Esophagus mucosa (tissue), 1 donor: ENCODE measurements at places on chromosomes 13 and 19.

DNA sequence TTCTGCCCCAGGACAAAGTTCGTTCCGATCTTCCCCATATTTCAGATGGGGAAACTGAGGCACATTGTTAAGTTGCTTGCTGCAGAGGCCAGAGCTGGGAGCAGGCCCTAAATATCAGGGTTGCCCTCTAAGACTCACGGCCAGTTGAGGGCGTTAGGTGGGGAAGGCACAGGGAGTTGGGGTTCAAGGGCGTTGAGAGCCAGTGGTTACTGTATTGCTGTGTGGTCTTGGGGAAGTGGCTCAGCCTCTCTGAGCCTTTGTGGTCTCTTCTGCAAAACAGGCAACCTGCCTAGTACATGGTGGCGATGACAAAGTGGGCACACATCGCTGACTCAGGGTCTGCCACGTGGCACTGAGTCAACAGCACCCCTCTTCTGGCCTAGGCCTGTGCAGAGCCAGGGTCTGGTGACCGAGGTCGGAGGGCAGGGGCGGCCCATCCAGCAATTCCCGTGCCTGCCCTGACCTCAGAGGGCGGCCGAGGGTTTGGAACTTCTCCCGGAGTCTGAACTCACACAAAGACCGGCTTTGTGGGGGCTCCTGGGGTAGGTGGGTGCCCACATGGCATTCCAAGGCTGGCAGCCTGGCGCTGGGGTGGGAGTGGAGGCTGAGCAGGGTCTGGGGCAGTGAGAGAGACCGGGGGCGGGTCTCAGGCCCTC is 10.2 kb downstream of the TNFAIP8L1 start:
- ATAC-seq, result no peak

GRCh38 chr19:4267101-4267900 is 11.8 kb upstream of the SHD start:
- peak; percentile 65 for ATAC-seq

DNA sequence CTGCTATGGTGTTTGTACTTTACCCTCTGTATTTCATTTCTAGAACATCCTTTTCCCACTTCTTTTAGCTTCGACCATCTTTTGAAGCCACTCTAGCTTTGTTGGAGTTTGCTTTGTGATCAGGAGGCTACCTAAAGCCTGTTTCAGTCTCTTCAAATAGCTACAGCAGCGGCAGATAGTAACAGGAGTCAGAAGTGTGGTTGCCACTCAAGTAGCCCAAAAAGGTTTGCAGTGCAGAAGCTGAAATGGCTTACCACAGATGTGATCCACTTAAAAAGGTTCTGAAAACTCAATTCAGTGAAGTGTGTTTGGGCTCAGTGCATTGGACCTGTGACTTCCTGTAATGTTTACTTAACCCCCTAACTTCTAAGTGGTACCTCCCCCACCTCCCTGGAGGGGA is 26.2 kb downstream of the WASF3 start:
- ATAC-seq, result no peak

- ATAC-seq, result no peak
Measured at GRCh38 chr13:27854606-27855005, 62.3 kb downstream of the GSX1 start.

DNA sequence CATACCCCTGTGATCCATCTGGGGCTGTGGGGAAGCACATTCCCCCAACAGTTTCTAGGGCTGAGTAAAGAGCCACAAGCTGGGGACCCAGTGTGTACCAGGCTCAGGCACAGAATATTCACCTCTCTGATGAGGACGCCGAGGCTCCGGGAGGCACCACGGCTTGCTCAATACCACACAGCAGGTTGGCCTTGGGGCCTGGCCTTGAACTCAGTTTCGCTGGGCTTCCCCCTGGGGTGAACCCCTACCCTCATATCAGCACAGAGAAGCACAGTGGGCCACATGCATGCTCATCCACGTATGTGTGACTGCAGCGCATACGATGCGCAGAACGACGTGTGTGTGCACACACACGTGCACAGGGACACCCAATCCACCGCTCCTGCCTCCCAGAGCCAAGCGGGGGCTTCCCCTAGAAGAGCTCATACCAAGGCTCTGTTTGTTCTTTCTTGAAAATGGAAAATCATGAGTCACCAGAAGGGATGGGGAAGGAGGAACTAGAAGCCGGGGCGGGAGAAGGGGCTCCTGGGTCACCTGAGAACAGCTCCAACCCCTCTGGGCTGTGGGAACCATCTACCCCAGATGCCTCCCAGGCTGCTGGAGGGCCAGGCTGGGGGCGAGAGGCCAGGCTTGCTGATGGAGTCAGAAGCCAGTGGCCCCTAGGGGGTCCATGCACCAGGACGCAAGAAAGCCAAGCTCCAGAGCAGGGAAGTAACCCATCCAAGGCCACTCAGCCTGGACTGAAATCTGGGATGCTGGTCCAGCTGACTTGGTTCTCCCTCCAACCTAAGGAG is 4.9 kb upstream of the PDE4C start:
- peak; percentile 17 for ATAC-seq

- no peak for ATAC-seq
Measured at GRCh38 chr13:24905242-24905641, 141.3 kb downstream of the RNF17 start.

GRCh38 chr13:87999240-87999700 is 328.1 kb downstream of the SLITRK5 start:
- no peak for ATAC-seq

DNA sequence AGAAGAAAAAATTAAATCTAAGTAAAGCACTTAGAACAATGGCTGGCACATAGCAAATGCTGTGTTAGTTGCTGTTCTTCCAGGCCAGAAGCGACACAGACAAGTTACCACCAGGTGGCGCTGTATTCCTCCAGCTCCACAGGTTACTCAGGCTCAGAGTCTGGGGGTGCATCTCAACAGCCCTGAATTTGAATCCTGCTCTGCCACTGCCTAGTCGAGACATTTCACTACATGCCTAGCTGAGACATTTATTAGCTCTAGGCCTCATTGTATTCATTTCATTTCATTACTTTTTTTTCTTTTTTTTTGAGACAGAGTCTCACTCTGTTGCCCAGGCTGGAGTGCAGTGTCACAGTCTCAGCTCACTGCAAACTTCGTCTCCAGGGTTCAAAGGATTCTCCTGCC is 16.4 kb upstream of the CYP2B6 start:
- ATAC-seq, result peak; percentile 71

DNA sequence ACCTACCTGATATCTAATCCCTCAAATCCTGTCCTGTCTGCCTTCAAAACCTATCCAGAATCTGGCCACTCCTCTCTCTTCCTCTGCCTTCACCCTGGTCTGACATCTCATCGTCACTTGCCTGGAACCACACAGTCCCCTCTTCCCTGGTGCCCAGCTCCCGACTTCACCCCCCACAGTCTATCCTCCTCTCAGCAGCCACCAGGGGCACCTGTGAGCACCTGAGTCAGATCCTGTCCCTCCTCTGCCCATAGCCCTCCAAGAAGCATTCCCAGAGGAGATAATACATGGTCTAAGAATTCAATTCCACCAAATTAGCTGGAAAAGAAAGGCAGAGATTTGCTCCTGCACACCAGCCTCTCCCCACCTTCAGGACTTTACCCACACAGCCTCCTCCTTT is 48.9 kb downstream of the ZNRF4 start:
- ATAC-seq, result no peak

DNA sequence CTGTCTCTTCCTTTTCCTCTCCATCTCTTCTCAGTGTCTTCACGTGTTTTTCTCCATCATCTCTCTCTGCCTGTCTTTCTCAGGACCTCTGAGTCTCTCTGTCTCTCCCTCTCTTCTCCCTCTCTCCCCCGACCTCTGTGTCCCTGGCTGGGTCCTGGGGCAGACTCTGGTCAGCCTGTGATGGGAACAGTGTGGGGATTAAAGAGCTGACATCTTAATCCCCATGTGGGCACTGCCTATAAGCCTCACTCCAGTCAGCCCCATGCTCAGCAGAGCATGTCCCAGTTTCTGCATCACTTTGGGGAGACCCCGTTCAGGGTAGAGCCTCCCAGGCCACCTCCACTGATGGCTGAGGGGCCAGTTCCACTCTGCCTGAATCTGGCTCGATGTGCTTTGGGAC is 16.2 kb downstream of the EGLN2 start:
- no peak for ATAC-seq

- ATAC-seq, result peak; percentile 72
Measured at GRCh38 chr13:106105153-106105552, 430.3 kb downstream of the EFNB2 start.

GRCh38 chr13:85768946-85769345 is 30.3 kb downstream of the SLITRK6 start:
- no peak for ATAC-seq

- no peak for ATAC-seq
Measured at GRCh38 chr13:100589178-100589725, 663 bp upstream of the GGACT start.

- peak; percentile 66 for ATAC-seq
Measured at GRCh38 chr13:95463531-95463930, 89.0 kb upstream of the CLDN10 start.

- no peak for ATAC-seq
Measured at GRCh38 chr19:18009412-18010066, 1.6 kb downstream of the ARRDC2 start.

GRCh38 chr13:31476266-31476665 is 263.1 kb upstream of the RXFP2 start:
- ATAC-seq, result no peak

DNA sequence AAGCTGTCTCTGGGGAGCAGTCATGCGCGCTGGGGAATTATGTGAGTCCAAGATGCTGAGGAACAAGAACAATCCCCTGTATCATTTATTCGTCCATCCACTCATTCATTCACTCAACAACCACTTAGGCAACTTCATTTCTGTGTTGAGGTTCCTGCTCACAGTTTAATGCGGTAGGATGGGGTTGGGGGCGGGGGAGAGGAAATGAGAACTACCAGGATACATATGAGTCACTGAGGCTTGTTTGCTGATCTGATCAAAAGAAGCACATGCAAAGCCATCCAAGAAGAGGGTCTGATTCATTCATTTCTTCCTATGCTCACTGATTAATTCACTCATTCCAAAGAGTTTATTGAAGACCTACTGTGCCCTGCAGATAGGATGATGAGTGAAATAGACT is 20.9 kb downstream of the ZNF536 start:
- no peak for ATAC-seq

- no peak for ATAC-seq
Measured at GRCh38 chr13:70568571-70568970, 460.3 kb upstream of the KLHL1 start.

DNA sequence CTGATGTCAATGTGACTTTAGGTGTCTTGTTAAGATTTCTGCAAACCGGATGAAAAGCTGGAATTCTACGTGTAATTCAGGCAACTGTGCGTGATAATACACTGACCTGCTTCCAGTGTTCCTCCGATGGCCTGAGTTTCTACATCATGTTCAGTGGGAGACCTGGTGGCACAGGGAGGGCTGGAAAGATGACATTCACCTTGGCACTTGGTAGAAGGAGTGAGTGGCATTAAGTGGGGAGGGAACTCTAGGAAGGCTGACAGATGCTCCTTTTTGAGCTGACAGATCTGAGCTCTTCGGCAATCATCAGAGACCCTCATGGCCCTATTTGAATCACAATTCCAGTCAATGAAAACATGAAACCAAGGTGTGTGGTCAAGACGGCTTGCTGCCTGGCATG is 4.0 kb downstream of the CACNA1A start:
- no peak for ATAC-seq

GRCh38 chr19:46481223-46481848 is 10.0 kb upstream of the PNMA8A start:
- no peak for ATAC-seq

- ATAC-seq, result no peak
Measured at GRCh38 chr19:48844472-48844871, 8.2 kb upstream of the HSD17B14 start.

DNA sequence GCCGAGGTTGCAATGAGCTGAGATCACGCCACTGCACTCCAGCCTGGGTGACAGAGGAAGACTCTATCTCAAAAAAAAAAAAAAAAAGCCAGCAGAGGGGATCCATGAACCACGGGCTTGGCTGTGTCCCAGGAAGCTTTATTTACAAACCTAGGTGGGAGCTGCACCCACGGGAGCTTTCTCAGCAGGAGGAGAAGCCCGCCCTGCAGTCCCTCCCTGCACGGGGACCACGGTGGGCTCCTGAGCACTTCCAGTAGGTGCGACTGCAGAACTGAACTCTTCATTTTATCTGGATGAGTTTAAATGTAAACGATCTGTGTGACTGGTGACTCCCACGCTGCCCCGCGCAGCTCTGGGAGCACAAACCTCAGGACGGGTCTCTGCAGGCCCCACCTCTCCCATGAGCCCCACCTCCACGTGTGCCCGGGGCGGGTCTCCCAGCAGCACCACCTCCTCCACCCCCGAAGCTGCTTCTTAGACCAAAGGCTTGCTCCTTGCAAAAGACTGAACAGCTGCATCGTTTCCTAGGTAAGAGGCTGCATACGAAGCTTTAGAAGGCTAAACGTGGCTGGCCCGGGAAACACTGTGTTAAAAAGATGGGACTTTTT is 66.4 kb downstream of the SPACA7 start:
- no peak for ATAC-seq

GRCh38 chr13:25632166-25632888 is 260.6 kb downstream of the ATP8A2 start:
- ATAC-seq, result no peak

DNA sequence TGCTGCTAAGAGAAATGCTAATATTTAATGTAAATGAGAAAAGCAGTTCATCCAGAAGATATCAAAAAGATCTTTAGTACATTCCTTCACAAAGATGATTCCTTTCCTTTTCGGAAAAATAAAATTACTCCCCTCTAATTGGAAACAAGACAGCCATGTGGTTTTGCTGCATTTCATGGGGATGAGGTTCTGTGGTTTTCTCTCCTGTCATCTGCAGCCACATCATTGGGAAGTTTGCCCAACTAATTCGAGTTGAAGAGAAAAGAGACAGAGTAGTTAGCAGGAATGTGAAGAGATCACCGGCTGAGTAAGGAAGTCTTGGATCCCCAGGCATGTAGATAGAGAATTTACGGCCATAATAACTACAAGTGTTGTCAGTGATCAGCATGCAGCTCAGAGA is 122.1 kb downstream of the CYSLTR2 start:
- no peak for ATAC-seq

- ATAC-seq, result no peak
Measured at GRCh38 chr13:104641309-104641708, 1575.1 kb upstream of the SLC10A2 start.

- ATAC-seq, result no peak
Measured at GRCh38 chr13:33512880-33513554, 227.5 kb upstream of the STARD13 start.
